Colonic mucosa (tissue), 4 donors: ENCODE measurements at places on chromosomes 2 and 18. TPM values are rescaled to one million over a fixed set of nuclear protein-coding genes. Genes with fewer than 3 reads are reported as not detected.

GRCh38 chr2:230751062-230751461 lies 38.4 kb downstream of the CAB39 start:
- DNase-seq: no peak
- no peaks in the 10 kb centered on the region for H3K27me3 ChIP-seq
- no peak overlapping the region for H3K4me3 ChIP-seq
- no peak overlapping the region for H3K27ac ChIP-seq
- H3K4me1 ChIP-seq: no peaks in the 10 kb centered on the region

DNA sequence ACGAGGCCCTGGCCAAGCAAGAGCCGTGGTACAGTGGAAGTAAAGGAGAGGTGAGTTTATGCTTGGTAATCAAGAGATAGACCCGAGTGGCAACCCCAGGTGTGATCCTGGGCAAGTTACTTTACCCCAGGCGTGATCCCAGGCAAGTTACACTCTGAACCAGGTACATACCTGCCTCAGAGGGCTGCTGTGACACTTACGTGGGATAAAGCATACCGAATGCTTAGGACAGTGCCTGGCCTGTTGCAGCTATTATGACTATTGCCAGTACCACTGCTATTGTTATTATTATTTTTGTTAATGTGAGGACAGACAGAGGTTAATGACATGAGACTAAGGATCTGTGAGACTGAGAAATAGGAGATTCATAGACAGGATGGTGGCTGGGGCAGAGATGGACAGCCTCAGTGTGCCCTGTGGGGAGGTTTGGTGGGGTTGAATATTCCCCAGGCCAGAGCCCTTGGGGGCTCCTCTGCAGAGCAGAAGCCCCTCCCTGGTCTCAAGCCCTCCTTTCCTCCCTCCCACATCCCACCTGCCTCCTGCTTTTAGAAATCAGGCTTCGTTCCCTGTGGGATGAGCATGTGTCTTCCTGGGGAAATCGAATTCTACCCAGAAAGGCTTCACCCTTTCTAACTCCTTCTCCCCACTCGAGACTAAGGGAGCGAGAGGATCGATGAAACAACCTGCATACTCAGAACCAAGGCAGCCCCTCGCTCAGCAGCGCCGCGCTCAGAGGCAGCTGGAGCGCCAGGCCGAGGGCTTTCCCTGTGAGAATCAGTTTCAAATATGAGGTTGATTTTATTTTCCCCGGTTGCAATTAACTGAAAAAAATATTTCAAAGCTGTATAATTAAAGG lies 62.0 kb upstream of the SIX3 start:
- no peak overlapping the region for H3K4me3 ChIP-seq
- H3K27ac ChIP-seq: no peak overlapping the region
- H3K36me3 ChIP-seq: no peaks in the 10 kb centered on the region
- DNase-seq: no peak

GRCh38 chr2:212939777-212940531 lies 211.5 kb downstream of the IKZF2 start:
- peak; percentile 80 for DNase-seq
- peak overlapping the region; percentile 26 for H3K27ac ChIP-seq

TSPYL6 gene
- not detected for total RNA-seq

GRCh38 chr2:121776361-121776760 lies 20.9 kb downstream of the TSN start:
- no peak overlapping the region for H3K27ac ChIP-seq
- no peak for DNase-seq
- H3K4me1 ChIP-seq: no peaks in the 10 kb centered on the region
- no peaks in the 10 kb centered on the region for H3K36me3 ChIP-seq

GRCh38 chr2:19900931-19901441 lies 797 bp downstream of the TTC32 start:
- no peaks in the 10 kb centered on the region for H3K27me3 ChIP-seq
- H3K4me3 ChIP-seq: peak overlapping the region; percentile 65
- no peak for DNase-seq
- peaks cover 4% of the 10 kb centered on the region for H3K4me1 ChIP-seq

- H3K36me3 ChIP-seq: no peaks in the 10 kb centered on the region
- H3K4me3 ChIP-seq: no peak overlapping the region
- no peak overlapping the region for H3K27ac ChIP-seq
- no peaks in the 10 kb centered on the region for H3K27me3 ChIP-seq
- H3K4me1 ChIP-seq: no peaks in the 10 kb centered on the region
Measured at GRCh38 chr2:204655626-204656025, 110.4 kb downstream of the PARD3B start.

- H3K27ac ChIP-seq: no peak overlapping the region
- H3K4me3 ChIP-seq: no peak overlapping the region
- no peaks in the 10 kb centered on the region for H3K36me3 ChIP-seq
- no peaks in the 10 kb centered on the region for H3K4me1 ChIP-seq
Measured at GRCh38 chr2:28589746-28590463, 94.0 kb downstream of the PLB1 start.

DPY30 gene
- total RNA-seq: 57.1 TPM

- DNase-seq: no peak
- H3K27ac ChIP-seq: peak overlapping the region; percentile 98
- H3K36me3 ChIP-seq: no peaks in the 10 kb centered on the region
- peaks cover 8% of the 10 kb centered on the region for H3K4me1 ChIP-seq
- no peaks in the 10 kb centered on the region for H3K27me3 ChIP-seq
- peak overlapping the region; percentile 74 for H3K4me3 ChIP-seq
Measured at GRCh38 chr18:5294113-5294456, 1.4 kb downstream of the ZBTB14 start.

DNA sequence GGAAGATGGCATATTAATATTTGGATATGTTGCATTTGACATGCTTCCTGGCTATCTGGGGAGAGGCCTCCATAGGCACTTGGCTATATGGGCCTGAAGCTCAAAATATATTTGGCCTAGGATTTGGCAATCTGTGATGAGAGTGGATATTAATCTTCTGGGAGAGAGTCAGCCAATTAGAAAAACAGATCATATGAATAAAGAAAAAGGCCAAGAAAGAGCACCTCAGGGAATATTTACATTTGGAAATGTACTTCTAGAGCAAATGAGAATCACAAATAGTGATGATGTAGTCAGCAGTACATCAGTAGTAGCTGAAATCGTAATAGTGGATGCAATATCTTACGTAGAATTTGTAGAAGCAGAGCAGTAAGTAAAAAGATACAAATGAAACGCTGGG lies 277.0 kb downstream of the CTNNA2 start:
- H3K27ac ChIP-seq: no peak overlapping the region
- DNase-seq: no peak
- H3K27me3 ChIP-seq: no peaks in the 10 kb centered on the region

DNA sequence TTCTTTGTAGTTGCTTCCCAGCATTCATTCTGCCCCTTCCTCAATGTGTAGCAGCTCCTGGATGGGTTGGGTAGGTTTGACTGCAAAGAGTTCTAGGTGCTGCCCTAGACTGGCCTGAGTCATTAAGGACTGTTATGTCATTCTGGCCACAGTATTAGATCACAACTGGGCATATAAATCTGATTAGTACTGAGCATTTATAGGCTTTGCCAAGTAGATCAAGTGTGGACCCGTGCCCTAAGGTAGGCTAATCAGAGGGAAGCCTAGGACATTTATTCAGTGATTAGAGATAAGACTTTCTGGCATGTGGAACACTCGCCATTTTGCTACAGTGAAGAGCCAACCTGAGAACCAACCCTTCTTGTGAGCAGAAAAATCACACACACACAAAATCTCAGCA lies 2.7 kb downstream of the KATNAL2 start:
- H3K27ac ChIP-seq: no peak overlapping the region
- H3K36me3 ChIP-seq: no peaks in the 10 kb centered on the region
- DNase-seq: no peak

GRCh38 chr18:78728784-78729467 lies 250.7 kb upstream of the SALL3 start:
- DNase-seq: no peak
- H3K4me3 ChIP-seq: no peak overlapping the region
- H3K4me1 ChIP-seq: no peaks in the 10 kb centered on the region
- no peaks in the 10 kb centered on the region for H3K27me3 ChIP-seq
- no peaks in the 10 kb centered on the region for H3K36me3 ChIP-seq

GRCh38 chr2:232966122-232966521 lies 46.9 kb downstream of the NGEF start:
- H3K4me1 ChIP-seq: no peaks in the 10 kb centered on the region
- no peak for DNase-seq
- H3K36me3 ChIP-seq: no peaks in the 10 kb centered on the region

DNA sequence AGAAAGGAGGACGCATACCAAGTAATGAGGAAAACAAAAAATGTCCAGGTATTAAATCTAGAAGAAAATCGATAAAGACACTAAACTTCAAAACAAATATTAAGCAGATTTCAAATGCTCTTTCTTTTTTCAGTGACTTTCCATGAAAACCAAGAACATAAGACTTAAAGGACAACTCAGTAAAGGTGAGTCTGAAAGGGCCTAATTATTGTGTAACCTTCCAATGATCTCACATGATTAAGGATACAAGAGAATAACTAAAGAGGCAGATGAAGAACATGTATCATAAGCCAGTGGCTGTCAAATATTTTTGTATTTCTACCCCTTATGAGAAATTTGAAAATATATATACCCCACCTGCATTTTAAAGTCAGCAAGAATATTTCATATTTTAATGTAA lies 30.7 kb downstream of the MBD2 start:
- no peaks in the 10 kb centered on the region for H3K36me3 ChIP-seq
- H3K27ac ChIP-seq: no peak overlapping the region
- no peaks in the 10 kb centered on the region for H3K4me1 ChIP-seq
- H3K4me3 ChIP-seq: no peak overlapping the region
- DNase-seq: no peak

DNA sequence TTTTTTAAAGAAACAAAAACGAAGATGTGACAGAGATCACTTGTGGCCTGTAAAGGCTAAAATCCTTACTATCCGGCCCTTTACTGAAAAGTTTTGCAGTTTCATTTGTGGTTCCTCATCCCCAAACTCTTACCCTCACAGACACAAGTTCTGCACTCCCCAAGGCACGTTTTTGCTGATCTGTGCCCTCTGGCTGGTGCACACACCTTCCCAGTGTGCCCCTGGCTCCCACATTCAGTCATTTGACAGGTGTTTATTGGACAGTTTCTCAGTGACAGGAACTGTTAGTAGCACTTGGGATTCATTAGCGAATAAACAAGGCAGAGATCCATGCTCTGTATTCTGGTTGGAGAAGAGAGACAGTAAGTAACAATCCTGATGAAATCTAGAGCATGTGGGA lies 22.8 kb downstream of the ZAP70 start:
- no peaks in the 10 kb centered on the region for H3K36me3 ChIP-seq
- no peak overlapping the region for H3K27ac ChIP-seq
- H3K4me3 ChIP-seq: no peak overlapping the region
- no peak for DNase-seq
- no peaks in the 10 kb centered on the region for H3K27me3 ChIP-seq

CD8B gene
- 1.8 TPM for total RNA-seq

SULT6B1 gene
- total RNA-seq: not detected

DNA sequence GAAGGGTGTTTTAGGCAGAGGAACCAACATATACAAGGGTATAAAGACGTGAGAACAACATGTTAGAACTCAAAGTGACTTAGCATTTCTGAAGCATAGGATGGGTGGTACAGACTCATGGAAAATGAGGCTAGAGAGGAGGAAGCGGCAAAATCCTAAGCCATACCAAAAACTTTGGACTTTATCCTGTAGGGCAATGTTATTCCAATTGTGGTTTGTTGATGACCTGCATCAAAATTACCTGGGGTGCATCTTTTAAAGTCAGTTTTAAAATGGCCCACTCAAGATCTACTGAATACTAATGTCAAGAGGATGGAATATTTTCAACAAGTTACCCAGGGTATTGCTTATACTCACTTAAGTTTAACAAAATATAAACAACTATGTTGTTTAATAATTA lies 34.8 kb downstream of the RAPH1 start:
- no peak for DNase-seq
- H3K36me3 ChIP-seq: no peaks in the 10 kb centered on the region
- H3K4me1 ChIP-seq: peaks cover 4% of the 10 kb centered on the region
- no peaks in the 10 kb centered on the region for H3K27me3 ChIP-seq
- no peak overlapping the region for H3K27ac ChIP-seq

GRCh38 chr2:119198240-119198840 lies 25.3 kb upstream of the STEAP3 start:
- no peak overlapping the region for H3K27ac ChIP-seq
- H3K27me3 ChIP-seq: no peaks in the 10 kb centered on the region
- no peak overlapping the region for H3K4me3 ChIP-seq

DNA sequence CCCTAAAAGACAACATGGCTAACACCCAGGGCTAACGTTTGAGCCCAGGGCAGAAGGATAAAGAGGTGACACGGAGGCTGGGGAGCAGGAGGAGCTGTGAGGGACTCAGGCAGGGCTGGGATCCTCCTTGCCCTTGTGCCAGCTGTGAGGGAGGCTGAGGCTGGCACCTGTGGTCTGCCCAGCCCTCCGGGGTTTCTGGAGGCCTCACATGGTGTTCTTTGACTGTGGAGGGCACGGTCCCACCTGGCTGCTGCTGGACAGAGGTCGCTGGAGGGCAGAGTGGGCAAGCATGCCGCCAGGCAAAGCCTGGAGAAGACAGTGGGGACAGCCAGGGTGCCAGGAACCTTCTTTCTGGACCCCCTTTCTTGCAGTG lies 26.8 kb upstream of the CNNM3 start:
- H3K4me1 ChIP-seq: peaks cover 20% of the 10 kb centered on the region
- DNase-seq: no peak
- H3K36me3 ChIP-seq: no peaks in the 10 kb centered on the region
- peak overlapping the region; percentile 9 for H3K4me3 ChIP-seq
- no peaks in the 10 kb centered on the region for H3K27me3 ChIP-seq

GRCh38 chr2:25365241-25365640 lies 23.5 kb upstream of the DNMT3A start:
- no peaks in the 10 kb centered on the region for H3K4me1 ChIP-seq
- H3K36me3 ChIP-seq: no peaks in the 10 kb centered on the region
- no peak overlapping the region for H3K27ac ChIP-seq
- no peaks in the 10 kb centered on the region for H3K27me3 ChIP-seq

GRCh38 chr2:121519732-121520640 lies 10.7 kb upstream of the RNU4ATAC start:
- H3K36me3 ChIP-seq: no peaks in the 10 kb centered on the region
- H3K4me3 ChIP-seq: no peak overlapping the region
- H3K4me1 ChIP-seq: no peaks in the 10 kb centered on the region
- no peak overlapping the region for H3K27ac ChIP-seq
- no peak for DNase-seq

- no peak overlapping the region for H3K4me3 ChIP-seq
- H3K27ac ChIP-seq: no peak overlapping the region
- no peaks in the 10 kb centered on the region for H3K27me3 ChIP-seq
- H3K36me3 ChIP-seq: no peaks in the 10 kb centered on the region
- no peak for DNase-seq
- H3K4me1 ChIP-seq: no peaks in the 10 kb centered on the region
Measured at GRCh38 chr2:107018366-107018765, 132.4 kb upstream of the ST6GAL2 start.

LYG1 gene
- total RNA-seq: 1.1 TPM

GRCh38 chr2:226877491-226877890 lies 41.6 kb downstream of the RHBDD1 start:
- no peaks in the 10 kb centered on the region for H3K4me1 ChIP-seq
- no peaks in the 10 kb centered on the region for H3K36me3 ChIP-seq
- no peak for DNase-seq
